NCI-H1417 (cell line): ENCODE measurements at places on chromosomes 5 and 9.
A peak's percentile ranks its signal among the peaks of the same experiment; 100 is the strongest.

- no peak for DNase-seq
These were observed 6.1 kb downstream of the CSNK1G3 start for GRCh38 chr5:123518111-123518510.

- no peak for DNase-seq
These were observed 137.0 kb downstream of the FER start for GRCh38 chr5:108884736-108885135.

DNA sequence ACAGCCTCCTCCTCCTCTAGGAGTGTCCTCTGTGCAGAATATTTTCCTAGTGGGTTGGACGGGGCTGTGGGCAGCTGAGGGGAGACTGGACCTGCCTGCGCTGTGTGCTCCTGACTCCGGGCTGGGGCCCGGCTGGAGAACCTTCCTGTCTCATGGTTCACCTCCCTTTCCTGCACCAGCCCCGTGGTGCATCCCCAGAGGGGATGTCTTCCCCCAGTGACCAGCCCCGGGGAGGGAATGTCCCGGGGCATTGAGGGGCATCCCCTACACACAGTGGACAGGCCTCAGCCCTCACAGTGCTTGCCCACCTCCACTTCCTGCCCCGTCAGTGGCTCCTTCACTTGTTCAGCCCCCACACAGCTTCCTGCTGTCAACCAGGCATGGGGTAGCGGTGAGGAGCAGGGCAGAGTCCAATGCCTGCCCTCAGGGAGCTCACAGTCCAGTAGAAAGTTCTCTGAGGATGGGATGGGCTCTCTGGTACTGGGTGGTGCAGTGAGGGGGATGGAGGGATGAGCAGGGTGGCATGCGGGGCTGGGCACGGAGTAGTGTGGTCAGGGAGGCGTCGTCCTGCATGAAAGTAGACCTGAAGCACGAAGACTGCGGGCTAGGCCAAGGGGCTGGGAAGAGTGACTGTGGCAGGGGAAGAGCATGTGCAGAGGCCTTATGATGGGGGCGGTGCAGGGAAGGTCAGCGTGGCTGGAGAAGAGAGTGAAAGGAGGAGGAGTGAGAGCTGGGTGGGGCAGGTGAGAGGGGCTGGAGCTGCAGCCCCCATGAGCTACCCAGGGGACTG, 52.1 kb upstream of the PITX1 start:
- DNase-seq = no peak

GRCh38 chr9:104774831-104775573, 11.1 kb downstream of the NIPSNAP3B start:
- no peak for DNase-seq

GRCh38 chr5:171898386-171898785, 108.1 kb downstream of the FBXW11 start:
- no peak for DNase-seq

DNA sequence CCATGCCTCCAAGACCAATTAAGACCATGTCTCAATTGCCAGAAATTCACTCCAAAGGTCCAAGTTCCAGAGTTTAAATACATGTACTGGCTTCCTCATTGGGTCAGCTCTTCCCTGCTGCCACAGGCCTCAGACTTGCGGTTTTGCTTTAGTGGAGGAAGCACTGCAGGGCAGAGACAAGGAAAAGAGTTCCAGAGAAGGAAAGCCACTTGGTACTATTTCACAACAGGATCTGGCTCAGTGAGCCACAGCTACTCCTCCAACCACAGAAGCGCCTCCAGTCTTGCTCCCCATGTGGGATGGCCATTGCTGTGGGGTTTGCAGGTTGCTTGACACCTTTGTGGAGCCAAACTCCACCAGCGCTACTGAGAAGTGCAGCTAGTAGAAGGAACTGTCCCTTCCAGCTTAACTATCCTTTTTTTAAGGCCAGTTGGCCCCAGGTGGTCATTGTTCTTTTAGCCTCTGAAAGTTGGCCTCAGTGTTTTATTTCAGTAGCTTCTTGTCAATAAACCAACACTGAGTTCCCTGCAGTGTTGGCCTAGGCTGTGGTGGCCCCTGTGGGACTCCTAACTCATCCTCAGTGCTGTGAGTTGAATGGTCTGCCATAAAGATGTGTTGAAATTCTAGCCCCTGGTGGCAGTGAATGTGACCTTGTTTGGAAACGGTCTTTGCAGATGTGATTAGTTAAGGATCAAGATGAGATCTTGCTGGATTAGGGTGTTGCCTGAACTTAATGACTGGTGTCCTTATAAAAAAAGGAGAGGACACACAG, 93.7 kb upstream of the DAP start:
- no peak for DNase-seq

DNA sequence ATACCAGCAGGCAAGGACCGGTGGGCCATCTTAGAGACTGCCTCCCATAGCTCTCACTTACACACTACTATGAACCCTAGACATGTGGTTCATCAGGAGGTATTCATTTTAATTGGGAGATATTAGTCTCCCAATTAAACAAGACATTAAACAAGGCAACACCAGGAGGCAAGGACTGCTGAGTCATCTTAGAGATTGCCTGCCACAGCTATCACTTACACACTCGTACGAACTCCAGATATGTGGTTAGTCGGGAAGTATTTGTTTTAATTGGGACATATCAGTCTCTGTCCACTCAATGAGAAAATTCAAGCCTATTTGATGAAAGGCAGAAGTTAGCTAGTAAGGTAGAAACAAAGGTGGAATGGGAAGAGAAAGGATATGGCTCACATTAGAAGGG, 343.9 kb downstream of the NFIB start:
- DNase-seq = no peak

DNA sequence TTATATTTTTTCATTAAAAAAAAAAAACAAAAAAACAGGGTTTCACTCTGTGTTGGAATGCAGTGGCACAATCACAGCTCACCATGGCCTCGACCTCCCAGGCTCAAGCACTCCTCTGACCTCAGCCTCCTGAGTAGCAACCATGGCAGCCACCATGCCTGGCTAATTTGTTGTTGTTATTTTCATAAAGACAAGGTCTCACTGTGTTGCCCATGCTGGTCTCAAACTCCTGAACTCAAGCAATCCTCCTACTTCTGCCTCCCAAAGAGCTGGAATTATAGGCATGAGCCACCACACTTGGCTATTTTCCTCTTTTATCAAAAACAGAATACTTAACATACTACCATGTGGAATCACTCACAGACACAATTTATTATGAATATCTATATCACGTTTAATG, 46.7 kb downstream of the UBAP2 start:
- DNase-seq = no peak

DNA sequence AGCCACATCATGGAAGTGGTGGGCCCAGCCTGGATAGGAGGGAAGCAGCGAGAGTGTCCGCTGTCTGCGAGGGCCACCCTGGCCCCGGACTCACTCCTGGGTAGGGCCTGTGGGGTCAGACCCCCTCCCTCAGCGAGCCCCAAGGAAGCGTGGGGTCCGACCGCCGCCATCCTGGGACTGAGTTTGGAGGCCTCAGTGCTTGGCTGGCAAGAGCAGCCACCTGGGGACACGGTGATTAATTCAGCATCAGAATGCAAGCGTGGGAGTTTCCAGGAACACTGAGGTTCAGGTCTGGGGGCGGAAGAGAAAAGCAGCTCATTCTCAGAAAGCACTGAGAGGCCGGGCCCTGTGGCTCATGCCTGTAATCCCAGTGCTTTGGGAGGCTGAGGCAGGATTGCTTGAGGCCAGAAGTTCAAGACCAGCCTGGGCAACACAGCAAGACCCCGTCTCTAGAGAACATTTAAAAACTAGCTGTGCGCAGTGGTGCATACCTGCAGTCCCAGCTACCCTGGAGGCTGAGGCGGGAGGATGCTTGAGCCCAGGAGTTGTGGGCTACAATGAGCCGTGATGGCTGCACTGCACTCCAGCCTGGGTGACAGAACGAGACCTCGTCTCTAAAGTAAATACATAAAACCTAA, 18.3 kb upstream of the CAMSAP1 start:
- DNase-seq = no peak

- peak; percentile 21 for DNase-seq
These were observed 293.7 kb downstream of the SPOCK1 start for GRCh38 chr5:137205231-137206027.

DNA sequence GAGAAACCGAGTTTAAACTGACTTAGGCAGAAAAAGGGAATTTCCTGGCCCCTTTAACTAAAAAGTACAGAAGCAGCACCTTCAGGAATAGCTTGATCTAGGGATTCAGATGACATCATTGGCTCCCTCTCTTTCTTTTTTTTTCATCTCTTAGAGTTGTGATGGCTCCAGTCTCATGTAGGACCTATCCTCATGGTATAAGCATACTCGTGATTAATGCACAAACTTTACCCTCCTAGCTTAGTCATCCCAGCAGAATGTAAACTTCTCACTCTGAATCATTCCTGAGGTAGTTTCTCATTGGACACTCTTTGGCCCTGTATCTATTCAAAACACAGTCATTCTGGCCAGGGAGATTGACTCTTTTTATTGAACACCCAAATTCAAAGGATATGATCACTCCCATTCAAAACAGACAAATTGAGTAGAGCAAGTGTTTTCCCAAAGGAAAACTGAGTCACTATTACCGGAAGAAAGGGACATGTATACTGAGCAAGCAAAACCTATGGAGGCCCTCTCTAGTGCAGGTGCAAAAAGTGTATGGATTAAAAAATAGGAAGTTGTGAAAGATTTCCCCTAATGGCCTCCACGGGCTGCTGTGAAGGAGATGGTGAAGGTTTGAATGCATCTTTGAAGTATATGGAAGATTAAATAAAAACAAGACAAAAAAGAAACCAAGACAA, 27.6 kb upstream of the SMIM23 start:
- no peak for DNase-seq

GRCh38 chr9:118652258-118652657, 717.0 kb downstream of the BRINP1 start:
- no peak for DNase-seq

DNA sequence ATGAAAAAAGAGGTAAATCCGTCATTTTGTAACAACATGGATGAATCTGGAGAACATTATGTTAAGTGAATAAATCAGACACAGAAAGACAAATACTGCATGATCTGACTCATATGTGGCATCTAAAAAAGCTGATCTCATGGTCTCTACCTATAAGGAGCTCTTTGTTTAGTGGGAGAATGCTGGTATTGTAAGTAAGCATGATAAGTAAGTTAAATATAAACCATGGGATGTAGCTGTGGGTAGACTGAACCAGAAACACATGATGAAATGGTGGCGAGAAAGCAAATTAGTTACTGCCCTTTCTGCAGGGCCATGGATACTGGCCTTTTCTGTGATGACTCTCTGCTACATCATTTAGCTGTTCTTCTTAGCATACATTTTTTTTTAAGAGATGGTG, 66.4 kb upstream of the RUSC2 start:
- no peak for DNase-seq

GRCh38 chr9:78669591-78669990, 372.7 kb downstream of the PSAT1 start:
- no peak for DNase-seq

DNA sequence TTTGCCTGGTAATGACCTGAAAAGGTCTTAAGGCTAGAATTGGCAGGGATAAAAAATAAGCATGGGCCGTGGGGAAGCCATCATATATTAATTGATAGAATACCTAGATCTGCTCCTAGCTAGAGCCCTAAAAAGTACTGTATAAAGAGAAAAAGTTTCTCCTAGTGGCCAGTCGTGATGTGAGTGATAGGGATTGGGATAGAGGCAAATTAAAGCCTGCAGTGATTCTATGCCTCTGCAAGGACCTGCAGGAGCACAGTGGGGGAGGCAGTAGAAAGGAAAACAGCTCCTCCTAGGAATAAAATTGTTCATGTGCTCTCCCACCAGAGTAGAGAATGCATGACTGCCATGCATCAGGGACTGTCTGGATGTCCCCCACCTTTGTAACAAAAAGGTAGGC, 56.2 kb upstream of the FTMT start:
- DNase-seq = no peak

- no peak for DNase-seq
These were observed 59.7 kb downstream of the ATP10B start for GRCh38 chr5:160792281-160792680.

GRCh38 chr9:131887680-131888079, 147.8 kb upstream of the RAPGEF1 start:
- peak; percentile 32 for DNase-seq

DNA sequence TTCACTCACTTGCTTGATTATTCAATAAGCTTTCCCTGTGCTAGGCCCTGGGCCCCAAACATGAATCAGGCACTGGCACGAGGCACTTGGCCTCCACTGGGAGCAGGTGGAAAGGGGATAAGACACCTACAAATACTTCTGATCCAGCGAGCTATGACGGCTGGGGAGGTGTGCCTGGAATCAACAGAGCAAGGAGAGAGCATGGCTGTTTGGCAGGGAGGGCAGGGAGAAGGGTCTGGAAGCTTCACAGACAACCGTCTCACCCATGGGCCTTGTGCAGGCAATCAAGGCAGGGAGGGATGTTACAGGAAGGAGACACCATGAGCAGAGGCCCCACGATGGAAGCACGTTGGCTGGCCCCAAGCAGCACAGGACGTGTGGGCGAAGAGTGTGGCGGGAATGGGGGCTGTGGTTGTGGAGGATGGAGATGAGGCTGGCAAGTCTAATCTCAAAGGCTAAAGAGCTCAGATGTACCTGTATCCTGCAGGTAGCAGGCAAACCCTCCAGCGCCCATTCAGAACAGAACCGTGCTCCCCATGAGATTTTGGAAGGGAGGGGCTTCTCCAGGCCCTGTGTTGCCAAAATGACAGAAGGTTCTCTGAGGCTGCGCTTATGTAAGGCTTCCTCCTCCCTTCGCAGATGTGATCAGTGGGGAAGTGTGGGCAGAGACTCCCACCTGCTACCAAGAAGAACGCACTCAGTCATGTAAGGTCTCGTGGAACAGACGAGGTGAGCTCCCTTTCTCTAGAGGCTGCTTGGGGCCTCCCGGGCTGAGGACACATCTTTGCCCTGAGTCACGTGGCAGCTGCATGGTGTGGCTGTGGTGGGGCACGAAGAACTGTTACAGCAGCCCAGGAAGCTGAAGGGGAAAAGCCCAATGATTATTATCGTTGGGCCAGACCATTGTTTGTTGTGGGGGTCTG, 189.7 kb downstream of the DAB2IP start:
- no peak for DNase-seq

- no peak for DNase-seq
These were observed 124.4 kb downstream of the RFK start for GRCh38 chr9:76269789-76270188.

DNA sequence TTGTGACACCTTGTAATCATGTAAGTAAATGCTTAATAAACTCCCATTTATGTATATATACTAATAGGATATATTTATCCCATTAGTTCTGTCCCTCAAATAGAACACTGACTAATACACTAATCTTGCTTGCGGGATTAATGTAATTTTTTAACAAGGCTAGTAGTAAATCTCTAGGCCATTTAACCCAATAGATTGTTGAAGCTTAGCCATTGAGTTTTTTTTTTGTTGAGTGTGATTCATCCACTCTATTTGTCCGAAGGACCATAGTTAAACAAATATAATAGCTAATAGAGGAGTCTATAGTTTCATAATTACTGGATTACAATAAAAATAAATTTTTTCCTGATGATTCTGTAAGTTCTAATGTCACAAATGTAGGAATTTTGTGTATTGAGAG, 474.4 kb downstream of the CDH9 start:
- no peak for DNase-seq

GRCh38 chr5:81756016-81756415, 5.1 kb upstream of the SSBP2 start:
- no peak for DNase-seq

GRCh38 chr5:14450018-14450524, 131.5 kb upstream of the OTULINL start:
- no peak for DNase-seq
